ENCODE measurements at places on chromosomes 1 and 21.

- no peak for DNase-seq
Measured at GRCh38 chr1:155136748-155137147, 1.1 kb downstream of the SLC50A1 start.

GRCh38 chr1:205484985-205485967, 19.2 kb upstream of the CDK18 start:
- peak; percentile 85 for DNase-seq

GRCh38 chr1:222018041-222018440, 276.2 kb upstream of the DUSP10 start:
- no peak for DNase-seq

- no peak for DNase-seq
Measured at GRCh38 chr1:89931964-89932363, 62.9 kb upstream of the ZNF326 start.

DNA sequence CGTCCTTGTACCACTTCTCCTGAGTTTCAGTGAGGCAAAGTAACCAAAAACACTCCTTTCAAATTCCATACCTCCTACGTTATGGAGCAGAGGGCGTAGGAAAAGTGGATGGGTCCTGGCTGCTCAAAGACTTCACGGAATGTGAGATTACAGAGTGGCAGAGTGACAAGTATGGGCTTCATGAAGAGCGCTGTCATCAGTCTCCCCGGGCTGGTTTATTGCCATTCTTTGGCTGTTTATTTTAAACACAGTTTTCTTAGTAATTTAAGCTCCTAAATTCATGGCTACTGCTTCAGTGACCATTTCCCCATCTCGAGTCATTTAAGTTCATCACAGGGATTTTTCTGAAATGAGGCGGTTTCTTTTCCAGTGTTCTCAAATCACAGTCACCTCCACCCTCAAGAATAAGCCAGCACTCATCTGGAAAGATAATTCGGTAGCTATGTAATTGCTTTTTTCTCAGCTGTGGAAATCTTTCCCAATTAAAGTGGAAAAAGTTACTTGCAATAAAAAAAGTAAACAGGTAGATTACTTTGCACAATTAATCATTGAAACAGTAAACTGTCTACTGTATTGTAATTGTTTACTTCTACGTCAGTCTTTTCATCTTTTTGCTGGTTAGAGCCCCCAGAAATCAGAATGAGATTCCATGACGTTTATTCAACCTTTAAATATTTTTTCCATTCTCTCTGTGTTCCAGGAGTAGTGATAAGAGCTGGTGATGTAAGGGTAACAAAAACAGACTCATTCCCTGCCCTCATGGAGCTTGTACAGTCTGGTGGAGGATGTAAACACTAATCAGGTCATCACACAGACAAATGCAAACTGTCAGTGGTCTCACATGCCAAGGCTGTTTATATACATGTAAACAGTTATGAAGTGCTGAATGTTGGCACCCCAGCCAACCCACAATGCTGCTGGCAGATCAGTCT, 3.0 kb upstream of the SMYD2 start:
- DNase-seq, result no peak

GRCh38 chr1:237867380-237867888, 23.3 kb downstream of the ZP4 start:
- no peak for DNase-seq

- no peak for DNase-seq
Measured at GRCh38 chr1:117838911-117839310, 90.5 kb downstream of the GDAP2 start.

DNA sequence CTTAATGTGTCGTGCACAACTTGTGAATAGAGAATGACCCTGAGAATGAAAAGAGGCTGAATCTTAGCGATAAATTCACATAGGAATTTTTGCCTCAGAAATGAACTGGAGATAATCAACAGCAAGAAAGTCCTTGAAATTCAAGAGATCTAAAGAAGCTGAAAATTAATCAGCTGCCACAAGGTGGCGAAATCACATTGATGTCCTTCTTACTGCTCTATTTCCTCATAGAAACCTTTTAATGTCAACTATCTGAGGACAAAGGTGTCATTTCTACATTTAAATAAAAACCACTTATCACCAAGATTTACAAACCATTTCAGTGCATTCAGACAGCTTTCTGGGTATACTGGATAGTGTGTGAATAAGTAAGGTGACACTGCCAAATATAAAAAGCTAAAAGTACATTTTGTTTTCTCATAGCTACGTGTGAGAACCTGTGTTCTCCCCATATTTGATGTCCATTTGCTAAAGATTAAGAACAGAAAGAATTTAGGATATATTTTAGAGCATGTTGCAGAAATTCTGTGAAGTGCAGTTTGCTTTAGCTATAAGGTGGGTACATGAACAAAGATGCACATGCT, 485.3 kb upstream of the PTBP2 start:
- DNase-seq, result peak; percentile 78

DNA sequence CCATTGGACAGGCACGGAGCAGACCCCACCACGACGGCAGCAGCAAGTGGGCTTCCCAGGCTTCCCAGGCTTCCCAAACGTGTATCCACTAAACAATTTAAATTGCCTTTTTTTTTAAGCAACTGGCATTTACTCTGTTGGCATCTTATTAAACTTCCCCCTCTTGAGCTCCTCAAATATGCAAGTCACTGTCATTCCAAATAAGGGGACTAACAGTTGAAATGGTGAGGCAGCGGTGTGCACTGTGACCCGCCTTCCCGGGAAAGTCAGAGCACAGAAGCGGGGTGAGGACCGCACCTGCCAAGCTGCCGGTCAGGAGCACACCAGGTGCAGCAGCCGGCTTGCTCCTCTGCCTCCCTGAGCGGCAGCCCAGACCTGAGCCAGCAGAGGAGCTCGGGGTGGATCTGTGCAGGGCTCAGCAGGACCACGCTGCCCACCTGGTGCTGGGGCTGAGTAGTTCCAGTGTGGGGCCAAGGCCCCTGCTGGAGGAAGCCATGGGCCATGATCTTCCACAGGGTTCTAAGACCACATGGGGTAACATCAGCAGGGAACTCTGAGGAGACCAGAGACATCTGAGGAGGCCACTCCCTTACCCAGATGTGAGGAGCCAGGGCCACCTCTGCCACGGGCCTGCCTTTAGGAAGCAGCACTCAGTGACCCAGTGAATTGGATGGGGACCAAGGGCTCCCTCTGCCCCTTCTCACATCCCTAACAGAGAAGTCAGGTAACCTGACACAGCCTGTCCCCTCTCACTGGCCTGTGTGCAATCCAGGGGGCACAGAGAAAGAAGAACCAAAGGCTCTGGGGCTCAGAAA, 245.4 kb downstream of the NPHP4 start:
- no peak for DNase-seq

GRCh38 chr1:38685388-38685787, 174.2 kb downstream of the RRAGC start:
- peak; percentile 34 for DNase-seq

DNA sequence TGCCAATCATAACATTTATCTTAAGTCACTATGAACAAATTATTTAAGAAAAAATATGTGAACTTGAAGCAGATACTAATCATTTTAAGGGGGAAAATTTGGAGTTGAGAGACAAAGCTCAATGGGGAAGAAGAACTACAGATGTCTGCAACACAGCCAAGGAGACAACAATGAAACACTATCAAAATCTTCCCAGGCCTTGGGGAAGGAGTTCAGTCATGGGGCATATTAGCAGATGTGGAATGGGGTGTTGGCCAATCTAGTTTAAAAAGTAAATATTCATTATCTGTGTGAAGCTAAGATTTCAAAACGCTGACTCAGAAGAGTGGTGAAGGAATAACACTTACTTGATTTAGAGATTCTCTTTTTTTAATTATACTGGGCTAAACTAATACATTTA, 671.6 kb upstream of the ZP4 start:
- no peak for DNase-seq

GRCh38 chr1:119688810-119689209, 22.9 kb upstream of the PHGDH start:
- no peak for DNase-seq

GRCh38 chr21:29091033-29091432, 17.6 kb upstream of the CCT8 start:
- DNase-seq, result no peak

GRCh38 chr1:17886838-17887441, 131.8 kb downstream of the ACTL8 start:
- no peak for DNase-seq

DNA sequence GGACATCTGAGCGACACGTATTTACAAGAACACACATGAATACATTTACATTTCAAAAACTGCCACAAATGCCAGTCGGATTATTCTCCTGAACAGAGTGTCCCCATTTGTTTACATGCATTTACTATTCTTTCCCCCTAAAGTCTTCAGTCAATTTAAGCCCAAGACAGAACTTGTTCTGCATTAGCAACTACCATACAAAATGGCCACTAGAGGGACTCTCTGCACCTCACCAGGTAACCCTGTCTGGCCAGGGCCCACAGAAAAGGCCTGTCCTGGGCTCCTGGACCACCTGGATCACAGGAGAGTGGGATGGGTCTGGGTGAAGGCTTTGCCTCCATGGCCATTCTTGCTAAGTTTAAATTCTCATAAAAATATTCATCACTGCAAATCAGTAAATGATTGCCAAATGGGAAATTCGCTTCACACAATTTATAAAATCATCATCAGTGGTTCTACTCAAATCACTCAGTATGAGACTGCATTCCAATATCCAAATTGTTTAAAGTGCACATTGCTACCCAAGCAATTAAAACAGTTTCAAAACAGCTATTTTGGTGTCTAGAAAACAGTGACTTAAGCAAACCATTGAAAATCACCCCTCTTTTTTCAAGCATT, 12.5 kb upstream of the GUCA2A start:
- peak; percentile 31 for DNase-seq

DNA sequence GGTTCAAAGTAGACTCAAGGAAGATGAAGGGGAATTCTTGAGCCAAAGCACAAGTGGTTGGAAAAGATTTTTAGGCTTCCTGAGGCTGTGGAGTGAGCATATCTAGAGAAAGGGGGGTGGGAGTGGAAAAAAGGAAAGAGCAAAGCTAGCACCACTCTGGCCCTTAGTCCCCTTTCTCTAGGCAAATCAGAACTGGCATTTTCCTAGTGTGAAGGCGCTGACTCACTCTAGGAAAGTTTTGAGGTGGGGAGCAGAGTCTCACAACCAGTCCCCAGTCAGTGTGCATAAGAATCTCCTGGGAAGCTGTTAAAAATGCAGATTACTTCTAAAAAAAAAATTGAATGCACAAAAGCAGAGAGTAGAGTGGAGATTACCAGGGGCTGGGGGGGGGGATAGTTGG, 3.4 kb upstream of the GPR89B start:
- no peak for DNase-seq

DNA sequence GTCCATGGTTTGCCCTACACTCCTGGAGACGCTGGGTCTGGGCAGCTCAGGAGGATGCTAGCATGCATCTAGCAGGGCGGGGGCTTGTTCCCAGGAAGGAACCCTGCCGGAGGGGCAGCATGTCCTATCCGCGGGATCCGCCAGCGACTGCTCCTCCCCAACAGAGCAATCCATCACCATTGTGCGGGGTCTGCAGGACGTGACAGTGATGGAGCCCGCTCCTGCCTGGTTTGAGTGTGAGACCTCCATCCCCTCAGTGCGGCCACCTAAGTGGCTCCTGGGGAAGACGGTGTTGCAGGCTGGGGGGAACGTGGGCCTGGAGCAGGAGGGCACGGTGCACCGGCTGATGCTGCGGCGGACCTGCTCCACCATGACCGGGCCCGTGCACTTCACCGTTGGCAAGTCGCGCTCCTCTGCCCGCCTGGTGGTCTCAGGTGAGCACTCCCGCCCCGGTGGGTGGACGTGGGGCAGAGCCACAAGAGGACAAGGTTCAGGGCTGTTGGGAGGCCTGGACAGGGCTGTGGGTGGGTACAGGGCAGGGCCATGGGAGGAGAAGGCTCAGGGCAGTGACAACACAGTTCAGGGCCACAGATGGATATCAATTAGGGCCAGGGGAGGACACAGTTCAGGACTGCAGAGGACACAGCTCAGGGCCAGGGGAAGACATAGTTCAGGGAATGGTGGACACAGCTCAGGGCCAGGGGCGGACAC, 71.3 kb downstream of the OBSCN start:
- DNase-seq, result no peak

- DNase-seq, result no peak
Measured at GRCh38 chr21:41965461-41966013, 11.7 kb upstream of the C2CD2 start.

DNA sequence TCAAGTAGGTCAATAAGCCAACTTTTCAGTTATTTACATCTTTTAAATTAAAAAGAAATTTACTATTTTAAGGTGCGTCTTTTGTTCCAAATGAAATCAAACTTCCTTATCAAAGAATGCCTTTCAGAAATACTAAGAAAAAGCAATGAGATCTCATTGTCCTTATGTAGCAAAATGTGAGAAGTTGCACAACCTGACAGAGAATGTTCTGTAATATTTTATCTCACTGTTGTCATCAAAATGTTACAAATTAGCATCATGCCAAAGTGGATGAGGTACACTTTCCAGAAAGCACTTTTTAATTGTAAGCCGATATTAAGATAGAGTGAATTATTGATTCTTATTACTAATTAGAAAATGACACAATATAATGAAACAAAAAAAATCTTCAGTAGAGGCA, 50.4 kb downstream of the KCNT2 start:
- no peak for DNase-seq

Measured in NCI-H1694 (cell line).